HTR-8/SVneo (cell line): ENCODE measurements at places on chromosomes 11 and 22.

GRCh38 chr11:1121331-1121812, 36.4 kb upstream of the MUC5AC start:
- DNase-seq = no peak

DNA sequence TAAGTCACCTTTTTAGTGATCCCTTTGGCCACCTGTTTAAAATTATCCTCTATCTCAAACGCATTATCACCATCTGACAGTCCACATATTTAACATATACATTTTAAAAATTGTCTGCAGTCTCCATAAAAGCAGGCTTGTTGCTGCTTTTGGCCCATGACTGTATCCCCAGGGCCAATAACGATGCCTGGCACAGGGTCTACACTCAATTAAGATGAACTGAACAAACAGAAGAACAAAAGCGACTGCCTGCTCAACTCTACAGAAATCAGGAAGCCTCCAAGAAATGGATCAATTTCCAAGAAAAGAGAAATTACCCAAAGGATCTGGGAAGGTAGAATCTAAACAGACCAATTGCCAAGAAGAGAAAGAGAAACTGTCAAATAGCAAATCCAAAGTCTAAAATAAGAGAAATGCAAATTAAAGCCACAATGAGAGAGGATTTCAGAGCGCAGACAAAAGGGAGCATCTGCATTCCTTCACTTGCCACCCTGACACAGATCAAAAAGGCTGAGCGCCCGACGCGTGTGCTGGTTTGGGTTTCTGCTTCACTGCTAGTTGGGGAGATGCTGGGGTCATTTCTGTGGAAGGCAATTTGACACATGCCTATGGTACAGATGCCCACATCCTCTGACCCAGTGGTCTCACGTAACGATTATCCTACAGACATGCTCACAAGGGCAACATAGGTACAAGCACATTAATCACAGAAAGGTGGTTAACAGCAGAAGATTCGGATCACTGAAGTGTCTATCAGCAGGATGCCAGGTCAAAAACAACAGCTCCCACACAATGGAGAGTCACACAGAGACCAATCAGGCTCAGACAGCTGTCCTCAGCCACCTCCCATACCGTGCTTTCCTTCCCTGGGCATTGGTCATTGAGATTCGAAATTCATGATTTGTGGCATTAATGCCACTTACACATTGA, 55.9 kb downstream of the SHISAL1 start:
- DNase-seq = no peak

DNA sequence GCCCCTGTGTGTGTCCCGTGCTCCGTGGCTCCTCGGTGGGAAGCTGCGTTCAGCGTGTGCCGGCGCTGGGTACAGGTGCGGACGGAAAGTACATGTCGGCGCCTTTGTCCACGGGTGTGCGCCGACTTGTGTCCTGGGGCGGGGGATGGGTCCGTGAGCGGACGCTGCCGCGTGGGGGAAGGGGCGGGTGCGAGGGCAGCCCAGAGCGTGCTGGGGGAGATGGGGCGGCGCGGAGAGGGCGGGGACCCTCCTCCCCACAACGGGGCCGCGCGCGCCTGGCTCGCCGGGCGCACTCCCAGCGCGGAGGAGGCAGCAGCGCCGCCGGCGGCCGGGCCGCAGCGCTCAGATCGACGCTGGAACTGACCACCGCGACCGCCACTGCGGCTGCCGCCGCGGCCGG, 33.6 kb upstream of the RELT start:
- DNase-seq = no peak

DNA sequence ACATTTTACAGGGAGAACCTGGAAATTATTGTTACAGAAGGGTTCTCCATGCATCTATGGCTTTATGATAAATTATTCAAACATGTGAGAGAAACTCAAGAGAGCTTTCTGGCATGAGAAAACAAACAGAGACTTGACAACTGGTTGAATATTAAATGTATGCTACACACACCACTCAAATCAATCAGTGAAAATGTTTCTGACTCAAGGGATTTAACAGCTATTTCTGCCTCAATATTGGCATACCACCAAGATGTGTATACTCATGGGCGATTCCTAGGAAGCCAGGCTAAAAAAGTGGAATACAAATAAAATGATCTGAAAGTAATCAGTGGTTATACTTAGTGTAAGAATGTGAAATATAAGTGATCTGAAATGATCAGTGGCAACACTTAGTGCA, 15.8 kb upstream of the OR51T1 start:
- DNase-seq = no peak

- no peak for DNase-seq
Measured at GRCh38 chr11:15113381-15113780, 1.3 kb upstream of the INSC start.

GRCh38 chr11:134482865-134483264, 70.8 kb upstream of the B3GAT1 start:
- no peak for DNase-seq

GRCh38 chr11:27213232-27213660, 149.8 kb downstream of the CCDC34 start:
- DNase-seq = no peak

- no peak for DNase-seq
Measured at GRCh38 chr22:24834845-24835570, 29.0 kb downstream of the SGSM1 start.

DNA sequence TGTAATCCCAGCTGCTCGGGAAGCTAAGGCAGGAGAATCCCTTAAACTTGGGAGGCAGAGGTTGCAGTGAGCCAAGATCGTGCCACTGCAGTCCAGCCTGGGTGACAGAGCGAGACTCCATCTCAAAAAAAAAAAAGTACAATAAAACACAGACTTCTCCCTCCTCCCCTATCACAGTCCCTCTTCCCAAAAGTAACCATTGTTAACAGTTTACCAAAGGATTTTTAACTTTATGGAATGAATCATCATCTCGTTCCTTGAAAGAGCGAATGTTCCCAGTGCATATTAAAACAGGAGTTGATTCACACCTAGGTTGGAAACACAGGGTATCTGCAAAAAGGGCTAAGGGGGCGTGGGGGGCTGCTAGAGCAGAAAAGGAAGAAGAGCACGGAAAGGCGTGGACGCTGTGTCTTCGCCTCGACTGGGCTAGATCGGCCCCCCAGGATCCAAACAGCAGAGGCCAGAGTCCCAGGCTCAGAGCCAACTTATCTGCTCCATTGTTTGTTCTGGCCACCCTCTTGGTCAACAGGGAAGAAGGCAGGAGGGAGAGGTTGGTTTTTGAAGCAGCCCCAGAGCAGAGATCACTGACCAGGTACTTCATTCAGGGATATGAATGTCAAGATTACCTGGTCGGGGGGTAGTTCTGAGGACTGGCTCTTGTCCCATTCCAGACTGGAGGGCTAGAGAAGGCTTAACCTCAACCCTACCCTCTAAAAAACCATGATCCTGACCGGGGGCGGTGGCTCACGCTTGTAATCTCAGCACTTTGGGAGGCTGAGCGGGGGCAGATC, 2.1 kb upstream of the AHNAK start:
- no peak for DNase-seq
